AG08395 (cell line): ENCODE measurements at places on chromosomes 5 and 9.

- DNase-seq, result no peak
Measured at GRCh38 chr9:86308687-86309086, 26.3 kb upstream of the ISCA1 start.

- DNase-seq, result no peak
Measured at GRCh38 chr9:7439355-7439995, 360.1 kb downstream of the DMAC1 start.

GRCh38 chr9:19788152-19788551 is 685 bp downstream of the SLC24A2 start:
- no peak for DNase-seq

DNA sequence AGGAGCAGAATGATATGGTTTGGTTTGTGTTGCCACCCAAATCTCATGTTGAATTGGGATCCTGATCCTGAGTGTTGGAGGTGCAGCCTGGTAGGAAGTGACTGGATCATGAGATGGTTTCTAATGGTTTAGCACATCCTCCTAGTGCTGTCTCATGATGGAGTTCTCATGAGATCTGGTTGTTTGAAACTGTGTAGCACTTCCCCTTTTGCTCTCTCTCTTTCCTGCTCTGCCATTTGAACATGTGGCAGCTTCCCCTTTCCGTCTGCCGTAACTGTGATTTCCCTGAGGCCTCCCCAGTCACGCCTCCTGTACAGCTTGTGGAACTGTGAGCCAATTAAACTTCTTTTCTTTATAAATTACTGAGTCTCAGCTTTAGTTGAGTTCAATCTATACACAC is 756.8 kb upstream of the CDH6 start:
- no peak for DNase-seq

- DNase-seq, result no peak
Measured at GRCh38 chr9:87040410-87041009, 93.2 kb upstream of the GAS1 start.

- no peak for DNase-seq
Measured at GRCh38 chr5:74092766-74093165, 466.8 kb downstream of the ARHGEF28 start.
